GM23338 (cell line): ENCODE measurements at places on chromosomes 6 and 20. TPM values are rescaled to one million over a fixed set of nuclear protein-coding genes. Genes with fewer than 3 reads are reported as not detected.

Gene SCAF8
- 12.8 and 13.8 TPM in 2 replicates for polyA plus RNA-seq

Gene GPRC6A
- 0.31 and 0.45 TPM in 2 replicates for polyA plus RNA-seq

Gene PRPH2
- 0.21 and 0.50 TPM in 2 replicates for polyA plus RNA-seq

Gene ERVFRD-1
- polyA plus RNA-seq = 0.06 and 0.28 TPM in 2 replicates

Gene KIAA0408
- polyA plus RNA-seq = 6.5 and 9.1 TPM in 2 replicates

Gene SGK2
- polyA plus RNA-seq = 0.12 TPM in 1 of 2 replicates, not detected in the other

Gene BACH2
- 1.3 and 1.6 TPM in 2 replicates for polyA plus RNA-seq

Gene TGM3
- 0.08 TPM in 1 of 2 replicates, not detected in the other for polyA plus RNA-seq

Gene ANKRD6
- polyA plus RNA-seq = 2.1 and 3.2 TPM in 2 replicates

Gene DLK2
- 0.47 and 0.57 TPM in 2 replicates for polyA plus RNA-seq

Gene CCDC167
- 21.1 and 21.4 TPM in 2 replicates for polyA plus RNA-seq

Gene ASXL1
- polyA plus RNA-seq = 10.4 and 20.8 TPM in 2 replicates

Gene TXLNB
- 0.10 and 0.11 TPM in 2 replicates for polyA plus RNA-seq

Gene TNFRSF21
- 22.1 and 22.8 TPM in 2 replicates for polyA plus RNA-seq

Gene GSS
- 31.4 and 34.0 TPM in 2 replicates for polyA plus RNA-seq

Gene ACOT13
- polyA plus RNA-seq = 175 and 190 TPM in 2 replicates

Gene PAK5
- 0.50 and 0.57 TPM in 2 replicates for polyA plus RNA-seq

Gene SSTR4
- polyA plus RNA-seq = not detected in 2 replicates

Gene PROCR
- polyA plus RNA-seq = 36.1 and 41.5 TPM in 2 replicates

Gene FUCA2
- polyA plus RNA-seq = 30.0 and 31.8 TPM in 2 replicates

Gene BTBD9
- 3.2 and 4.2 TPM in 2 replicates for polyA plus RNA-seq

Gene EYS
- 0.35 and 0.52 TPM in 2 replicates for polyA plus RNA-seq

Gene RAB44
- polyA plus RNA-seq = not detected in 2 replicates

Gene AVP
- polyA plus RNA-seq = 0.60 and 1.4 TPM in 2 replicates

Gene RSPH4A
- polyA plus RNA-seq = 0.54 and 1.0 TPM in 2 replicates

Gene TNF
- 0.11 TPM in 1 of 2 replicates, not detected in the other for polyA plus RNA-seq

Gene FAM217A
- not detected in 2 replicates for polyA plus RNA-seq

Gene LTB
- 0.83 and 1.7 TPM in 2 replicates for polyA plus RNA-seq

Gene PSMB1
- 509 and 576 TPM in 2 replicates for polyA plus RNA-seq

Gene SDHAF4
- 29.7 and 30.4 TPM in 2 replicates for polyA plus RNA-seq

Gene BMP6
- polyA plus RNA-seq = 0.56 and 0.84 TPM in 2 replicates

Gene ID4
- polyA plus RNA-seq = 3.7 and 7.5 TPM in 2 replicates

Gene IL17A
- not detected in 2 replicates for polyA plus RNA-seq

Gene PRSS35
- 1.7 TPM in 2 replicates for polyA plus RNA-seq

Gene ADGRB3
- 0.63 and 0.92 TPM in 2 replicates for polyA plus RNA-seq

Gene QKI
- 53.7 and 60.8 TPM in 2 replicates for polyA plus RNA-seq

Gene ZNF334
- 7.9 and 12.4 TPM in 2 replicates for polyA plus RNA-seq

Gene ZNF318
- polyA plus RNA-seq = 8.7 and 10.5 TPM in 2 replicates

Gene CALHM4
- polyA plus RNA-seq = not detected in 2 replicates

Gene IP6K3
- 0.16 TPM in 2 replicates for polyA plus RNA-seq

Gene IFNGR1
- polyA plus RNA-seq = 21.3 and 23.2 TPM in 2 replicates

Gene OTOR
- not detected in 2 replicates for polyA plus RNA-seq

Gene BCAS4
- polyA plus RNA-seq = 22.0 and 24.8 TPM in 2 replicates

Gene GABRR1
- polyA plus RNA-seq = 0.12 and 0.37 TPM in 2 replicates

Gene PLEKHG1
- polyA plus RNA-seq = 0.64 and 0.89 TPM in 2 replicates

Gene MUCL3
- 0.32 and 0.40 TPM in 2 replicates for polyA plus RNA-seq

Gene CFAP206
- not detected in 2 replicates for polyA plus RNA-seq

Gene HNF4A
- not detected in 2 replicates for polyA plus RNA-seq
